ENCODE measurements at places on chromosomes 2 and 18.

DNA sequence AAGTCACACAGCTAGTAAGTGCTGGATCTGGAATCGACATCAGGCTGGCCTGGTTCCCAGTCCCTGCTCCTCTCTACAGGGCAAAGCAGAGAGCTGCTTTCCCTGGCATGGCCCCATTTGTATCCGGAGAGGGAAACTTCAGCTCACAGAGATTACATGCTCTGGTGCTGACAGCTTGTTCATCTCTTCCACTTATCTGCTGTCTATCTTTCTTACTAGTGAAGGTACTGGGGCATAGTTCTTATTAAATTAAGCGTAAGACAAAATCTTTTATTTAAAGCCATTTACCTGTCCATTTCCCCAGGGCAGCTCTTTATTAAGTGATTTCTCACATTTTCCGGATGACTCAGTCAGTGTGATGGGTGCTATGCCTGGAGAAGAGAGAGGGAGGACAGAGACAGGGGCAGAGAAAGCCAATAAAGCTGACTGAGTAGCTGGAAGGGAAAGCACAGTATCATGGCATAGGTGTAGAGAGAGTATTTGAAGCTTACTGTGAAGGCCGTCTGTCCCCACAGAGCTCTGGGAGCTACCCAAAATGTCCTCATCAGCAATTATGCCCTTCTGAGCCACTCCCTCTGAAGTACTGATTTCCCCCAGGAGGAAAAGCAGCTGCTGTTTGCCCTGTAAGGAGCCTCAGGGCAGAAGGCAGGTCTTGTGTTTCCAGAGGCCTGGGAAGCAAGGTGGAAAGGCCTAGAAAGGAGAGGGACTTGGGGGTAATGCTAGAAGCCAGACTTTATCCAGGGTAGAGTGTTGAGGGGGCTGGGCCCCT lies 44.1 kb upstream of the EPAS1 start:
- no peak overlapping the region for H3K4me3 ChIP-seq
- H3K4me1 ChIP-seq, result peaks cover 17% of the 10 kb centered on the region
- peak overlapping the region; percentile 73 for H3K27ac ChIP-seq
- no peaks in the 10 kb centered on the region for H3K36me3 ChIP-seq

DNA sequence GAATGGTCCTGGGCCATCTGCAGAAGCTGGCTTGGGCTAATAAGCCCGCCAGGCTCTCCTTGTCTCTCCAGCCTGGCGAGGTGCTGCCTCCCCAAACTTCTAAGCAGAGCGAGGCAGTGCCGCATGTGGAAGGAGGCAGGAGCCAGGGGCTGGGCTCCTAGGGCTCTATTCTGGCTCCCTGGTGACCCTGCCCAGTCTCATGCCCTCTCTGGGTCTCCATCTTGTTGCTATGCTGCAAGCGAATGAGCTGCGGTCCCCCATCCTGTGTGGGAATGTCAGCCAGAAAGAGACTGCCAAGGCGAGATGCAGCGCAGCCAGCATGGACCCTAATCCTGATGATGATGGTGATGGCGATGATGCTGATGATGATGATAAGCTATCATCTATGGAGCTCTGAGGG lies 48.7 kb downstream of the TNS1 start:
- H3K36me3 ChIP-seq, result no peaks in the 10 kb centered on the region
- H3K4me3 ChIP-seq, result no peak overlapping the region
- peaks cover 39% of the 10 kb centered on the region for H3K4me1 ChIP-seq
- no peak overlapping the region for H3K27ac ChIP-seq

DNA sequence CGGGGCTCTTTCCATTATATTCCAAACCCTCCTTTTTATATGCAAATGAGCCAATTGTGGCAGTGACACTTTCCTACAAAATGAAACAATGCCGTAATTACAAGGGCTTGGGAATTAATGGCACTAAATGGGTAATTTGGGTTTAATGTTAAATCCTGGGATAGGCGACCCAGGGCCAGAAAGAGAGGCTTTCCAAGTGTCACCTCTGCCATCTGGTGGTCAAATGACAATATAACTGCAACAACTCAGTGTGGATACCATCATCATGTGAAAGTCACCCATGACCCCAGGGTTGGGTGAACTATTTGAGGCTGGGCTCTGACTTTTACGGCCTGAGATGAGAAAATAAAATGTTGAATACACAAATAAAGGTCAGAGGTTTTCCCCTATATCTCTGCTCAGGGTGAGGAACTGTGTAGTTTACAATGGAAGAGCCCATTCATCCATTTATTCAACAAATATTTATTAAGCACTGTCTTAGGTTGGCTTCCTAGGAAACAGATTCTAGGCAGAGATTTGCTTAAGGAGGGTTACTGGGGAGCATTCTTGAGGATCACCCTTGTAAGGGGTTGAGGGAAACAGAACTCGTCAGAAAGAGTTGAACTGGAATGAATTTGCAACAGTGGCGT lies 13.6 kb upstream of the THADA start:
- H3K36me3 ChIP-seq, result no peaks in the 10 kb centered on the region
- H3K4me1 ChIP-seq, result peaks cover 61% of the 10 kb centered on the region

- H3K4me3 ChIP-seq, result no peak overlapping the region
- H3K36me3 ChIP-seq, result no peaks in the 10 kb centered on the region
- H3K4me1 ChIP-seq, result peaks cover 11% of the 10 kb centered on the region
- peaks cover 10% of the 10 kb centered on the region for H3K27me3 ChIP-seq
Measured at GRCh38 chr2:129748250-129748649, 231.2 kb upstream of the RAB6C start.

DNA sequence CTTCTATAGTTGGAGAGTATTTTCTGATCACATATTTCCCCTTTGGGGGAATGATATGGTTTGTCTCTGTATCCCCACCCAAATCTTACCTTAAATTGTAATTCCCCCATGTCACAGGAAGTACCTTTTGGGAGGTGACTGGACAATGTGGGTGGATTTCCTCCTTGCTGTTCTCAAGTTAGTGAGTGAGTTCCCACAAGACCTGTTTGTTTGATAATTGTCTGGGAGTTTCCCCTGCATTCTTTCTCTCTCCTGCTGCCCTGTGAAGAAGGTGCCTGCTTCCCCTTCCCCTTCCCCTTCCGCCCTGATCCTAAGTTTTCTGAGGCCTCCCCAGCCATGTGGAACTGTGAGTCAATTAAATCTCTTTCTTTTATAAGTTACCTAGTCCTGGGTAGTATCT lies 222.7 kb upstream of the SLC39A10 start:
- no peak overlapping the region for H3K4me3 ChIP-seq
- H3K4me1 ChIP-seq, result no peaks in the 10 kb centered on the region
- H3K27me3 ChIP-seq, result no peaks in the 10 kb centered on the region
- no peaks in the 10 kb centered on the region for H3K36me3 ChIP-seq
- DNase-seq, result no peak

DNA sequence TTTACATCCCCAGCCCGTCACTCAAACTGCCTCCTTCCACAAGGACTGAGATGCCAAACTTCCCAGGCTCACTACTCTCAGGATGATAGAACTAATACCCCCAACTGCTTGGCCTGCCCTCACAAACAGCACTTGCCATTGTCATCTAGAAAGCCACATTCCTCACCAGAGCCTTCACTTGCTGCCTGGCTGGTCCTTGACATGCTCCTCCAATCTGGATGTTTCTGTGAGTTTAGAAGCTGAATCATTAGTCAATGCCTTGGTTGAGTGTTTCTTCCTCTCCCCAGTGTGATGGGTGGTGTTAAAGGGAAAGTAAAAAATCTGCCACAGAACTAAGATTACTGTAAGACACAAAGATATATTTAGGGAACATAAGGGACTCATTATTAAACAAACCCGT lies 52.5 kb downstream of the MARCHF4 start:
- H3K4me3 ChIP-seq, result no peak overlapping the region
- peaks cover 46% of the 10 kb centered on the region for H3K4me1 ChIP-seq
- H3K27me3 ChIP-seq, result peaks cover 2% of the 10 kb centered on the region
- no peak for DNase-seq

DNA sequence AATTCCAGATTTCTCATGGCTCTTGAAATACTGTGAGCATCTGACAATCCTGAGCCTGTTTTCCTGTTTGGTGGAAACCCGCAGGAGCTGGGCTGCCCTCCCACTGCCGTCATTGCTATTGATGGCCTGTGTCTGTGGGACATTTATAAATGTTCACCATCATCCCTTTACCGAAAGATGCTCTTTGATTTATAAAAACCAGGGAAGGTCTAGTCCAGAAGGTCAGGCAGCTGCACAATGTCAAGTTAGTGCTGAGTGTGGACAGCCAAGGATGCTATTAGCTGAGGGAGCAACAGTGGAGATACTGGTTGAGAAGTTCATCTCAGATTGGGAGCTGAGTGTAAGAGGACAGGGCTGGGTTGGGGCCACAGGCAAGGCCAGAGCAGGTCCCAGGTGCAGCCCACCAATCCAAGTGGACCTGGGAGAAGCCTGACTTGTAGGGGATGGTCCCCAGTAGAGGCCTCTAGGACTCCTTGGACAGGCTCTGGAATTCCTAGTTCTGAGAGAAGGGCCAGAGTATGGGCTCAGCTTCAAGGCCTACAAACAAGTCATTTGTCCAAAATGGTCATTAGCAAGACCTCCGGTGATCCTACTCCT lies 55.1 kb downstream of the COPS8 start:
- no peak overlapping the region for H3K4me3 ChIP-seq
- no peaks in the 10 kb centered on the region for H3K36me3 ChIP-seq
- no peak for DNase-seq
- H3K27ac ChIP-seq, result no peak overlapping the region
- H3K27me3 ChIP-seq, result peaks cover 13% of the 10 kb centered on the region
- peaks cover 7% of the 10 kb centered on the region for H3K4me1 ChIP-seq

- DNase-seq, result no peak
- H3K27me3 ChIP-seq, result peaks cover 4% of the 10 kb centered on the region
- no peak overlapping the region for H3K27ac ChIP-seq
- no peaks in the 10 kb centered on the region for H3K4me1 ChIP-seq
Measured at GRCh38 chr18:72948439-72948838, 80.7 kb upstream of the NETO1 start.

- no peak overlapping the region for H3K27ac ChIP-seq
- H3K4me3 ChIP-seq, result no peak overlapping the region
- DNase-seq, result no peak
Measured at GRCh38 chr2:75788902-75789301, 78.2 kb upstream of the GCFC2 start.

Data from nephron progenitor cell (in vitro differentiated cells).